Epithelial cell of esophagus (primary cell): ENCODE measurements at places on chromosomes 11 and 22.
A peak's percentile ranks its signal among the peaks of the same experiment; 100 is the strongest.

DNA sequence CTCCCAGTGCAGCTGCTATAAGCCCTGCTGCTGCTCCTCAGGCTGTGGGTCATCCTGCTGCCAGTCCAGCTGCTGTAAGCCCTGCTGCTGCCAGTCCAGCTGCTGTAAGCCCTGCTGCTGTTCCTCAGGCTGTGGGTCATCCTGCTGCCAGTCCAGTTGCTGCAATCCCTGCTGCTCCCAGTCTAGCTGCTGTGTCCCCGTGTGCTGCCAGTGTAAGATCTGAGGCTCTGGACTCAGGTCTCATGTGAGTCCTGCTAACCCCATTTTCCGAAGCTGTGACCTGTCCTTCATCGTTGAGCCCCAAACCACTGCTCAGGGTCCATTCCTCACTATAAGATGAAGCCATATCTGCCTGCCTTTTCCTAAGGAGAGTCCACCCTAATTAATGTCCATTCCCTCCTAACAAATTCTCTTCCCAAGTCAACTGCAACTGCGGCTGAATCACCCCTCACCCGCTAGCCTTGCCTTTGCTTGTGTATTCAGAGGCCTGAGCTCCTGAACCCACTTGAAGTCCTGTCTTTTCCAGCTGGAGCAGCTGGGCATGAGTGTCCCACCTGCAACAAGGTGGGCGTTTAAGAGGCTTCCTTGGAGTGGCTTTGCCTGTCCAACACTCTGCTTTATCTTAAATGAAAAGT is 626 bp downstream of the KRTAP5-7 start:
- no peak for DNase-seq

GRCh38 chr11:111774955-111775710 is 8.9 kb upstream of the PPP2R1B start:
- DNase-seq = no peak

- peak; percentile 25 for DNase-seq
Observed at GRCh38 chr11:65500387-65501185, 1.7 kb downstream of the MALAT1 start.

DNA sequence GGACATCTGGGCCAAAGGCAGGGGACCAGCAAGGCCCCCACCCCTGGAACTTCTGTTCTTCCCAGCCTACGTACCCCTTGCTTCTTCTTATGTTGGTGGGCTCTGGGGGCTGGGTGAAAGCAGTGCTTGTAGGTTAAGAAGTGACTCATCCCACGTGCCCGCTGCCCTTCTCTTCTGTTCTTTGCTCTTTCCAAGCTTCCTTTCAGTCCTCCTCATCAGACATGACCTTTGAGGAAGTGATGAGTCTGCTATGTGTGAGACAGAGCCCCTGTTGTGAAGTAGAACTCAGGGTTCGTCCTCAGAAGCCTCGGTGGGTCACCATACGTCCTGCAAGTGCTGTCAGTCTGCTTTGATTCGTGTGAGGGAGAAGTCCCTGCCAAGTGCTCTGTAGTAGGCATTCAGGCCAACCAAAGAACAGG is 12.7 kb downstream of the MED15 start:
- peak; percentile 37 for DNase-seq

DNA sequence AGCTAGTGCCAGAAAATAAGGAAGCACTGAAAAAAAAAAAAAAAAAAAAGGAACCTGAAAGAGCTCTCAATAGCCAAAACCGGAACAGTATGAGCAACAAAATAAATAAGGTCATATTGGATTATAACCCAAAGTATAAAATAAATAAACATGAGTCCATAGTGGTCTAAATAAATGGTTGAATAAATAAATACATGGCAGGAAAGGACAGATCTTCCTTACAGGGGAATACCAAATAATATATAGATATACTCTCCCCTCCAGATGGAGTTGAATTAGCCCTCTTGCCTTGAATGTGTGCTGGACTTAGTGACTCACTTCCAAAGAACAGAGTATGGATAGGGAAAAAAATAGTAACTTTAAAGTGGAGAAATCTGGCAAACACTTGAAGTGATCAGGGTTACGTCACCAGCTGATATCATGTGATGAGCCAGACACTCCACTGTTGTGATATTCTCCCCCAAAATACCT is 14.3 kb upstream of the ARRB1 start:
- DNase-seq = no peak

GRCh38 chr11:693415-693831 is 1.6 kb downstream of the DEAF1 start:
- peak; percentile 43 for DNase-seq

DNA sequence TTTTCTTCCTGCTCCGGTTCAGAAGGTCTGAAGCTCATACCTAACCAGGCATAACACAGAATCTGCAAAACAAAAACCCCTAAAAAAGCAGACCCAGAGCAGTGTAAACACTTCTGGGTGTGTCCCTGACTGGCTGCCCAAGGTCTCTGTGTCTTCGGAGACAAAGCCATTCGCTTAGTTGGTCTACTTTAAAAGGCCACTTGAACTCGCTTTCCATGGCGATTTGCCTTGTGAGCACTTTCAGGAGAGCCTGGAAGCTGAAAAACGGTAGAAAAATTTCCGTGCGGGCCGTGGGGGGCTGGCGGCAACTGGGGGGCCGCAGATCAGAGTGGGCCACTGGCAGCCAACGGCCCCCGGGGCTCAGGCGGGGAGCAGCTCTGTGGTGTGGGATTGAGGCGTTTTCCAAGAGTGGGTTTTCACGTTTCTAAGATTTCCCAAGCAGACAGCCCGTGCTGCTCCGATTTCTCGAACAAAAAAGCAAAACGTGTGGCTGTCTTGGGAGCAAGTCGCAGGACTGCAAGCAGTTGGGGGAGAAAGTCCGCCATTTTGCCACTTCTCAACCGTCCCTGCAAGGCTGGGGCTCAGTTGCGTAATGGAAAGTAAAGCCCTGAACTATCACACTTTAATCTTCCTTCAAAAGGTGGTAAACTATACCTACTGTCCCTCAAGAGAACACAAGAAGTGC is 661 bp upstream of the MALAT1 start:
- DNase-seq = peak; percentile 69

DNA sequence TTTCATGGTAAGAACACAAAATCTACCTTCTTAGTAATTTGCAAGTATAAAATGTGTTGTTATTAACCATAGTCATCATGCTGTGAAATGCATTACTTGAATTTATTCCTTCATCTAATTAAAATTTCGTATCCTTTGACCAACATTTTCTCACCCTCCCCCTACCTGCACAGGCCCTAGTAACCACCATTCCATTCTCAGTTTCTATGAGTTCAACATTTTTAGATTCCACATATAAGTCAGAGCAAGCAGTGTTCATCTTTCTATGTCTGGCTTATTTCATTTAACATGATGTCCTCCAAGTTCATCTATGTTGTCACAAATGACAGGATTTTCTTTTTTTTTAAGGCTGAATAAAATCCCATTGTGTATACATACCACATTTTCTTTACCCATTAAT is 43.5 kb upstream of the CCDC179 start:
- no peak for DNase-seq

DNA sequence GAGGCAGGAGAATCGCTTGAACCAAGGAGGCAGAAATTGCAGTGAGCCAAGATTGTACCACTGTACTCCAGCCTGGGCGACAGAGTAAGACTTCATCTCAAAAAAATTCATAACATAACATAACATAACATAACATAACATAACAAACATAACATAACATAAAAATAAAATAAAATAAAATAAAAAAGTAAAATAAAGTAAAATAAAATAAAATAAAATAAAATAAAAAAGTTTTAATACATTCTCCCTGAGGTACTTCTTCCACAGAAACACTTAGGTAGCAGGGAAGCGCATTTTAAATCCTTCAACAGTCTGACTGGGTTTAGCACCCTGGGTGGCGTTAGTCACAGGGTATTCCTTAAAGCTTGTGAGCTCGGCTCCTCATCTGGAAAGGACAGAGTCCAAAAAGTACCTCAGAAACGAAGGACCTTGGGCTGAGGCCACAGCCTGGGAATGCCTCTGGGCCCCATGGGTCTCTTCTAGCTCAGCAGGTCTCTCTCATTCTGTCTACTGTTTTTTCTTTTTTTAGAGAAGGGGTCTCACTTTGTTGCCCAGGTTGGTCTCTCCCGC is 41.7 kb downstream of the MICAL3 start:
- no peak for DNase-seq

DNA sequence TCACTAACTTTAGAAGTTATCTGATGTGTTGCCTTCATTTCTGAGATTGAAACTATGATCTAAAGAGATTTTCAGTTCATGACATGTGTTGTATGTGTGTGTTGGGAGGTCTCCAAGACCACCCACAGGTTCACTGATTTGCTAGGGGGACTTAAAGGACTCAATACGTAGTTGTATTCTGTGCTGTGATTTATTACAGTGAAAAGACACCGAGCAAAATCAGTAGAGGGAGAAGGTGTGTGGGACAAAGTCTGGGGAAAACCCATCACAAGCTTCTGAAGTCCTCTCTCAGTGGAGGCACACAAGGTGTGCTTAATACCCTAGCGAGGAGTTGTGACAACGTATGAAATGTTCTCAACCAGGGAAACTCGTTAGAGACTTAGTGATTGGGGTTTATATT is 35.6 kb downstream of the RNF169 start:
- no peak for DNase-seq

- DNase-seq = peak; percentile 96
Observed at GRCh38 chr22:19984201-19984753, 32.3 kb downstream of the ARVCF start.

GRCh38 chr11:75306529-75306928 is 44.9 kb downstream of the ARRB1 start:
- DNase-seq = no peak

DNA sequence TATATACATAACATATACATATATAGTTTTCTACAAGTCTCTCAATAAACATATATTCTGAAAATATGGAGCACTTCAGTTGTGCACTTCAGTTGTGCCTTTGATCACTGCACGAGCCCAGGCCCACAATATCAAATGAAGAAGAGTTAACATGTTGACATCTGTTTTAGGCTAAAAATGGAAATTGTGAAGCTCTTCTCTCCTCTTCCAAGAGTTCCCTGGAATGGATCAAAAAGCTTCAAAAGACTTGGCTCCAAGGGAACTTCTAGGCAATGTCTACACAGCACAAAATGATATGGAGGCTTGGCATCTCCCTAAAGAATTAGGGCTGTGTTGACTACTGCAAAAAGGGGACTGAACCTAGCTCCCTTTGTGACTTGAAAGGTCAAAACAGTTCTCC is 36.9 kb downstream of the MAML2 start:
- DNase-seq = no peak

DNA sequence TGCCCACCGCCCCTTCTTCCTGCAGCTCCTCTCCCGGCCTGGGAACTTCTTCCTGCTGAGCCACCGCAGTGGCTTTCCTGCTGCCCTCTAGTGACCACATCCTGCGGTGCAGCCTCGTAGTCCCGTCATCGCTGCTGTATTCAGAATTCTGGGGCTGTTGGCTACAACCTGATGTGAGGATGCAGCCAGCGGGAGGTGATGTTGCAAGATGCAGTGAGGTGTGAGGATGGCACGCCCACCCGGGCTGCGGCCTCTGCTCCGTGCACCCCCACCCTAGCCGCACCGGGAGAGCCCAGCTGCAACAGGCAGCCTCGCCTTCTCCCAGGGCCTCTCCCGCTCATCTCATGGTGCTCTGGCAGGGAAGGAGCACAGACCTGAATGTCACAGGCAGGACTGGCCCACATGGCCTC is 10.1 kb downstream of the CHST1 start:
- peak; percentile 61 for DNase-seq

GRCh38 chr11:74022546-74022945 is 13.7 kb upstream of the UCP3 start:
- DNase-seq = no peak

DNA sequence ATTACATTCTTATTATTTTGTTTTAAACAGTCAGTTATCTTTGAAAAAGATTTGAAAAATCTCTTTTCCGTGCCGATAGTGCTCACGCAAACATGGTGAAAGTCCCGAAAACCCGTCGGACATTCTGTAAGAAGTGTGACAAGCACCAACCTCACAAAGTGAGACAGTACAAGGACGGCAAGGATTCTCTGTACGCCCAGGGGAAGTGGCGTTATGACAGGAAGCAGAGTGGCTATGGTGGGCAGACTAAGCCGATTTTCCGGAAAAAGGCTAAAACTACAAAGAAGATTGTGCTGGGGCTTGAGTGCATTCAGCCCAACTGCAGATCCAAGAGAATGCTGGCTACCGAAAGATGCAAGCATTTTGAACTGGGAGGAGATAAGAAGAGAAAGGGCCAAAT is 28.7 kb upstream of the CTSD start:
- DNase-seq = no peak

GRCh38 chr11:69574608-69575255 is 66.2 kb upstream of the CCND1 start:
- DNase-seq = no peak

DNA sequence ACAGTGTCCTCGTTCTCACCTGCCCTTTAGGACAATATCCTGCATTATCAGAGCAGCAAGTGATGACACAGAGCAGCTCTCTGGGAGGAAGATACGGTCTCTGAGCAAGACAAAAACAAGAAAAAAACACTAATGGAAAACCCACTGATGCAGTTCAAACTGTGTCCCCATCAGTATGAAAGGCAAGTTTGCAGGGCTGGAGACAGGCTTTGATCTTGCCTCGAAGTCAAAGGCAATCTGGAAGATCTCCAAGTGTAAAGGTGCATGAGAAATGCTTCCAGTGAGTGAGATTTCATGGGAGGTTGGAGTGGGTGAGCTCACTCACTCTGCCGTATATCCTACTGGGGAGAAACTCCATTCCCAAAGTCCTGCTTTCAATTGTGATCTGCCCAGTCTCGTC is 157.5 kb downstream of the KIRREL3 start:
- no peak for DNase-seq

DNA sequence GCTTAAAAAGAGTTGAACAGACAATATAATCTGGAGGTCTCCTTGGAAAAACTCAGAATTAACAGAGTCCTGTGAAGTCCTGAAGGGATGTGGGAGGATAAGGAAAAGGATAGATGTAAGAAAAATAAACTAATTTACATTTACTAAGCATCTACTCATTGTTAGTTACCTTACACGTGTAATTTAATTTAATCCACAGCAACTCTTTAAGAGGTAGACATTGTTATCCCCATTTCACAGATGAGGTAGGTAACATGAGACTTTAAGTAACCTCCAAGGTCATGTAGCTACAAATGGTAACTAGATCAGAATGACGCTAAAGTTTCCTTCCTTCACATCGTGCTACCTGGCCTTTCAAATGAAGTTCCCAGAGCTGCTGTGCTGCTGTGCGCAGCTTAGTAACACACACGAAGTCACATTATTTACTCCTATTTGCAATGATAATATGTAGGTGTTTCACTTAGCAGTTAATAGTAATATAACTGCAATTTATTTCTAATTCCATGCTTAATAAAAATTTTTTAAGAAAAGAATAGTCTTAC is 5.7 kb upstream of the PDE3B start:
- no peak for DNase-seq

- peak; percentile 48 for DNase-seq
Observed at GRCh38 chr11:64553554-64554201, 37.3 kb upstream of the SLC22A12 start.
